Stimulated activated CD4-positive, alpha-beta T cell treated with anti-CD3 and anti-CD28 coated beads, TNF-alpha, amount 100 ng/mL, for 48 hours (primary cell): ENCODE measurements at places on chromosomes 6 and 20.
A peak's percentile ranks its signal among the peaks of the same experiment; 100 is the strongest.

DNA sequence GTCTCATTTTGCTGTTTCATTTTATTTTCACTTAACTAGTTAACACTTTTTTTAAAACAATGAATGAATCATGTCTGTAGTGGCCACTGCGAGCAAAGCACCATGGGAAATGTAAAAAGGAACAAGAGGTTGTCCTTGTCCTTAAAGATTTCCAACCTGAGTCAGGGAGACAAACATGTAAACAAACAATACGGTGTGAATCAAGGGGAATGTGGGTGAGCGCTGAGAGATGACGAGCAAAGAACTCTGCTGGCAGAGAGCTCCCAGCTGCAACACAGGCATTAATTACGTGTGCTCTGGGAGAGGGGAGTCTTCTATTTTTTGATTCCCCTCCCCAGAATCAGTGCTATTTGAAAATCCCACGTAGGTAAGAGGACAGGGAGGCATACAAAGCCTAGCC is 84.3 kb downstream of the ATXN1 start:
- DNase-seq: no peak

- no peak for DNase-seq
Observed at GRCh38 chr20:59774921-59775686, 158.3 kb downstream of the SYCP2 start.

DNA sequence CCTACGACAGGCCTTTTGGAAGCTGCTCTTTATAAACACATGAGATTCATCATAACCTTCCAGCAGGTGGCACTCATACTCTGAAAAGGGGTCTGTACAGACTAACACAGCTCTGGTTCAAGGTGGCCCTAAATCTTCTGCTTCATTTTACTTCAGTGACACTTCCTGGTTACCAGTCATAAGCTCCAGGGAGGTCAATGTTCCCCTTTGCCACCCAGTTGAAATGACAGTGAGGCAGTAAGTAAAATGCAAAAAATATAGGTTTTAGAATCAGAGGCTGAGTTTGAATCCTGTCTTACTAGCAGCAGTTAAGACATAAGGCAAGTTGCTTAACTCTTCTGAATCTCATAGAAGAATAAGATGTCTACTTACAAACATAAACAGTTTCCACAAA is 132.8 kb downstream of the CDK19 start:
- DNase-seq: peak; percentile 37

DNA sequence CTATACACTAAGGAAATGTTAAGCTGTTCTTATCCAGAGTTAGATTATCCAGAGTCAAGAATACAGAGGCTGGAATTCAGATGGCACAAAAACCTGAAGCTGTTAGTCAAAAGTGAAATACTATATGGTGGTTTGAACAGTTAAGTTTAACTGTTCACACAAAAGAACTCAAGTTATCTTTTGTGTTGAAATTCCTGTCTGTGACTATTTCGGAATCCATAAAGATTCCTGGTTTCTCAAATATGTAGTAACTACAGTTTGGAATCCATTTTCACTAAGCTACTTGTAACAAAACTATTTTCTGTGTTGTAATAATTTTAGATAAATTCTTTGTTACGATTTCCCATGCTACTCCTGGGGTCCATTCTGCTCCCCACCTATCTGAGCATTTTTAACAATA is 24.5 kb downstream of the FIG4 start:
- DNase-seq: no peak
